ENCODE measurements at places on chromosomes 16 and 17. TPM values are rescaled to one million over a fixed set of nuclear protein-coding genes. Genes with fewer than 3 reads are reported as not detected.

GRCh38 chr16:67474551-67475455 lies 6.2 kb downstream of the ATP6V0D1 start:
- no peak for DNase-seq

Gene CCL7
- not detected for total RNA-seq

GRCh38 chr16:11194913-11195312 lies 61.1 kb downstream of the SOCS1 start:
- DNase-seq, result no peak

GRCh38 chr17:30433514-30433913 lies 43.7 kb upstream of the GOSR1 start:
- peak; percentile 49 for DNase-seq

Gene TGFB1I1
- 97.0 TPM for total RNA-seq

- DNase-seq, result peak; percentile 64
These were observed 29.3 kb downstream of the TLE7 start for GRCh38 chr16:71412270-71413160.

Gene OR1A1
- not detected for total RNA-seq

DNA sequence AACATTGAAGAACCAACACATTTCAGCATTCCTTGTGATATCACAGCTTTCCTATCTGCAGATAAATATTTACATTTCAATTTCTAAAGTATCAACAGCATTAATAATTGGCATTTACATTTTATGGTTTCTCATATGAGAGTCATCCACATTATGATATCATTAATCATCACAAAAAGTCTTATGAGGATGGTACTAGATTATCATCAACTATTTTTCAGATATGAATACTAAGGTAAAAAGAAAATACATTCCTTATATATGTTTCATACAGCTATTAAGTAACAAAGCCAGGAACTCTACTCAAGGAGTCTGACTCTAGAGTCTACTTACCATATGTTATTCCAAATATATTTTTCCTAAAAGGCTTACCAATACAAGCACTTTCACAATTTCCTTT lies 40.7 kb downstream of the ABCA5 start:
- DNase-seq, result no peak

DNA sequence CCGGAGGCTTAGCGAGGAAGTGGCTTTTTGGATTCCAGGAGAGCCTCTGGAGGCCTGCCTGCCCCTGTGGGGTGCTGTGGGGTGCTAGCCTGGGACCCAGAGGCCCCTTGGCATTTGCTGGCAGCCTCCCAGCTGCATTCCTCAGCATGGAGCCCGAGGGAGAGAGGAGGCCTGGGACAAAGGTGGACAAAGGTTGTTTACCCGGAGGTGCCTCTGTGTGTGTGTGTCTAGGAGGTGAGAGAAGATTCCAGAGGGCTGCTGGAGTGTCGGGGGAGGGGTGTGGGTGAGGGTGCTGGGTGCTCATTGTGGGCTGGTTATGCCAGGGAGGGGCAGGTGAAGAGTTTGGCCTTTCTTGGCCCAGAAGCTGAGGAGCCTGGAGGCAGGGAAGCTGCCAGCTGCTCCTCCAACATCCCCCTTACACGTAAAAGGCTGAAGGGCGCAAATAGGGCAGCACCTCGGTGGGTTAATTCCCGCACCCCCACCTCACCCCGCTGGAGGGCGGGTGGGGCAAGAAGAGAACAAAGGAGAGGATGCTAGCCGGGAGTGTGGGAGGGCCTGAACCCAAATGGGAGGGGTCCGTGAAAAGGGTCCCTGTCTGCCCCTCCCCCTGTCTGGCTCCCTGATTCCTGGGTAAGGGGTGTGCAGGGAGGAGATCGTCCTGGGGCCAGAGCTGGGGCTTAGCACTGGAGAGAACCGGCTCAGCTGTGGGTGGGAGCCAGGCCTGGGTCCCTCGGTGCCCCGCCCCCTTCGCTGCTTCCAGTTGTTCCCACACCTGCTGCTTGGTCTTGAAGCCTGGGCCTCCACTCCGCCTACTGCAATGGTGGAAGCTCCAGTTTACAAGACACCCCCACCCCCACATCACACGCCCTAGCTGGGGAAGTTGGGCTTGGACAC lies 9.9 kb downstream of the HEXIM2 start:
- DNase-seq, result peak; percentile 80

- DNase-seq, result no peak
These were observed 104.7 kb downstream of the PITPNC1 start for GRCh38 chr17:67481808-67482207.

DNA sequence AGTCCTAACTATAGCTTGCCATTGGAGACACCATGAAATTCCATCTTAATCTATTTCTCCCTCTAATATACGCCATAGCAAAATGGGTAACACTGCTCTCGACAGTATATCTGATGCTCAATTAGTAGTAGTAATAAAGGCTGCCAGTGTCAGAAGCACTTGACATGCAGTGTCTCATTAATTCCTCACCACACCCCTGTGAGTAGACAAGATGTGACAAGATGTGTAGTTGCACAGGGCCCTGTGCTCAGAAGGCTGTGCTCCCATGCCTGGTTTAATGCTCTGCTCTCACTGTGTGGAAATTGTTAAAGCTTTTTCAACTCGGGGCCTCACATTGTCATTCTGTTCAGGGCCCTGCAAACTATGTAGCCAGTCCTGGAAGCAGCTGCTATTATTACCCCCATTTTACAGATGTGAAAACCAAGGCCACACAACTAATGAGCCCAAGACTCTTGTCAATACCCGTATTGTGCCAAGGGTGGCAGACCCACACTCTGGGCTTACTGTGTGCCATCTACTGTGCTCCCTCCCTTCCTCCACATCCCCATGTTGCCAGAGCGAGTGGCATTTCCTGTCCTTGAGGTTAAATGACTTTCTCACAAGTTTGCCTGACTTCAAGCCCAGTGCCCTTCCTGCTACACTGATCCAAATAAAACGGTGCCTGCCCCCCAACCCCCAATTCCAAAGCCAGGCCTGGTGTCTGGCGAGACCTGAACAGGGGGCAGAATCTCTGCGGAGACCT lies 287.3 kb upstream of the CCL2 start:
- no peak for DNase-seq

DNA sequence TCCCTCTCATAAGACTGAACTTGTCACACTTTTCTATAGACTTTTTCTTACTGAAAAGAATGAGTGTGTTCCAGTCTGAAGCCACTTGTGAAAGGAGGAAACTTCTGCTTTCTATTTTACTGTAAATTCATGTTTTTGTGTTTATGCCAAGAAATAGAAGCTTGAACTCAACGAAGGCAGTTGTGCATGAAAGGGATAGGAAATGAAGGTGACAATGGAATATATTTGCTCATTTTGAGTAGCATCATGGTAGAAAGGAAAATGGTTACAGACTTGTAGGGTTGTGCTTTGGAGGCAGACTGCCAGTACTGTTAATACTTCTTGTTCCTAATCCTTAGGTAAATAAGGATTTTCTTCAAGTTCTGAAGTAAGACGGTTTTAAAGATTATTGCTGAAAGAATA lies 8.1 kb downstream of the CLTC start:
- no peak for DNase-seq

GRCh38 chr16:9395958-9396359 lies 304.5 kb downstream of the HAPSTR1 start:
- DNase-seq, result no peak

GRCh38 chr17:73342050-73342522 lies 30.3 kb upstream of the CDC42EP4 start:
- DNase-seq, result peak; percentile 76

DNA sequence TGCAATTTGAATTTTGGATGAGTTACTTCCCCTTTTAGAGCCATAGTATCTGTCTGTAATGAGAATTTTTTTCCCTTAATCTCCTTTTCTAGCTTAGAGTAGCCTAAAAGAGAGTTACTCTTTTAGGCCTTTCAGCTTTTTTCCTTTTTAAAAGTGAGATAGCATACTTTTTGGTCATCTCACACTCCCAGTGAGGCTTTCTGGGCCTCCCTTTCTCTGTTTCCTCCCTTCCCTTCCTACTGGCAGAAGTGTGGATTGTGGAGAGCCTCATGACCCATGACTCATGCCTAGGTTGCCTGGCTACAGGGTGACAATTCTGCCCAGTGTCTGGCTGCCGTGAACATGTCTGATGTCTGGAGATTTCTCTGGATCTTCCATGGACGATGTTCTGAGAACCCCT lies 15.2 kb downstream of the KRT23 start:
- DNase-seq, result no peak

Gene CDYL2
- 34.3 TPM for total RNA-seq

DNA sequence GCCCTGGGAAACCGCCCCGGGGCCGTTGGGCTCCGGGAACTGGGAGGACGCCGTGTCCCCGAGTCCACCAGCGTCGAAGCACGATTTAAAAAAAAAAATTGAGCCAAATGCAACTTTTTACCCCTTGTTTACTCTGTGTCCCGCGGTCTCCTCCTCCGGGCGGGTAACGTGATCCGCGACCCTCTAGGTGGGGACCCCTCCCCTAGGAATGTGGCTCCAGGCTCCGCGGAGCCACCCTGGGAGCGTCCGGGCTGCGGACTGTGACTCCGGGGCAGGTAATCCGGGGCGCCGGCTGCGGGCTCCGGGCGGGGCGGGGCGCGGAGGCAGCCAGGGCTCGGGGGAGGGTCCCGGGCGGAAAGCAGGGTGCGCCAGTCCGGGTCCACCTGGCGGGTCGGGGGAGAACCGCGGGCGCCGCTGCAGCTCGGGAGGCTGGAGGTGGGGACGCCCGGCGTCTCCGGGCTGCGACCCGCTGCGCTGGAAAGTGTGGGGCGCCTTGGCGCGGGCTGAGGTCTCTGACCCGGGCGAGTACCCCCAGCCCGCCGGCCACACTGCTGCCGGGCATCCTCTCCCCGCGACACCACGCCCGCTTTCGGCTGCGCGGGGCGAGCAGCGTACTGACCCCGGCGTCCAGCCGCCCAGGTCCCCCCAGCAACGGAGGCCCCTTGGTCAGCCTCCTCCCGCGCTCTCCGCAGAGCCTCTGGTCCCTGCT lies 852 bp upstream of the HELZ start:
- DNase-seq, result no peak

GRCh38 chr16:88782454-88783390 lies 2.3 kb downstream of the PIEZO1 start:
- DNase-seq, result no peak

Gene ABCA9
- total RNA-seq, result 4.3 TPM

DNA sequence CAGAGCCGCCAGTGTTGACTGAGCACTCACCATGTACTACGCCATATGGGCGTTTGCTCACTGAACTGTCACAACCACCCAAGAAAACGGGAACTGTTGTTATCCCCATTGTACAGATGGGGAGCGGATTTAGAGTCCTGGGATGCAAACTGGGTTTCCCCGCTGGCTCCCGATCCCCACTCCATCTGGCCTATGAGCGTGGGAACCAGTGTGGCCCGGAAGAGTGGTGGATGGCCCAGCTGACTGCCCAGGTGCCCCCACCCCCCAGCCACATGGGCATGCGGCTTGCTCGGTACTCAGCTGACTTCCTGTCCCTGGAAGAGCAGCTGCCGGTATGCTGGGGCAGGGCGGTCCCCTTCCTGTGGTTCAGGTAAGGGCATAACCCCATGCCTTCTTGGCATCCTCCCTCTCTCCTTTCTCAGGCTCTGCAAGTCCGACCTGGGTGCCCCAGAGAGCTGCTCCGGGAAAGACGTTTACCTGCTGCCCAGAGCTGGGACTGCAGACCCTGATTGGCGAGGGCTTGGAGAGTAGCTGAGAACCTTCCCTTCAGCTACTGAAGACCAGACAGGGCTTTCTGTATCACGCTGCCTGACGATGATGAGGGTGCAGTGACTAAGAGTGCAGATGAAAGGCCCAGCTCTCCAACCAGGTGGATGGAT lies 16.2 kb downstream of the SOCS3 start:
- peak; percentile 74 for DNase-seq

Gene SPAG5
- total RNA-seq, result 8.5 TPM

Gene FBXW10
- total RNA-seq, result 1.1 TPM

GRCh38 chr17:50386510-50386909 lies 10.8 kb downstream of the LRRC59 start:
- no peak for DNase-seq
